ENCODE measurements at places on chromosomes 3 and 15. TPM values are rescaled to one million over a fixed set of nuclear protein-coding genes. Genes with fewer than 3 reads are reported as not detected.

SLC51B gene
- 1.7 TPM for polyA plus RNA-seq

CHRNA3 gene
- 0.29 TPM for polyA plus RNA-seq

PARP15 gene
- not detected for polyA plus RNA-seq

CLEC3B gene
- 72.3 TPM for polyA plus RNA-seq

RPS17 gene
- polyA plus RNA-seq, result 6,063 TPM

MRPL47 gene
- 48.6 TPM for polyA plus RNA-seq

SLC7A14 gene
- polyA plus RNA-seq, result 0.49 TPM

TRH gene
- polyA plus RNA-seq, result 0.28 TPM
